ENCODE measurements at places on chromosomes 1 and 21. TPM values are rescaled to one million over a fixed set of nuclear protein-coding genes. Genes with fewer than 3 reads are reported as not detected.
A peak's percentile ranks its signal among the peaks of the same experiment; 100 is the strongest.

Gene CFH
- total RNA-seq, result 25.7 TPM

Gene C1orf21
- 9.8 TPM for total RNA-seq

Gene TMOD4
- total RNA-seq, result 0.47 TPM

Gene SH2D1B
- 0.06 TPM for total RNA-seq

Gene VAMP3
- 16.6 TPM for total RNA-seq

Gene S100A9
- 4.5 TPM for total RNA-seq

Gene MRPL9
- 22.7 TPM for total RNA-seq

Gene B4GALT2
- total RNA-seq, result 24.9 TPM

Gene PCAT6
- total RNA-seq, result 0.87 TPM

DNA sequence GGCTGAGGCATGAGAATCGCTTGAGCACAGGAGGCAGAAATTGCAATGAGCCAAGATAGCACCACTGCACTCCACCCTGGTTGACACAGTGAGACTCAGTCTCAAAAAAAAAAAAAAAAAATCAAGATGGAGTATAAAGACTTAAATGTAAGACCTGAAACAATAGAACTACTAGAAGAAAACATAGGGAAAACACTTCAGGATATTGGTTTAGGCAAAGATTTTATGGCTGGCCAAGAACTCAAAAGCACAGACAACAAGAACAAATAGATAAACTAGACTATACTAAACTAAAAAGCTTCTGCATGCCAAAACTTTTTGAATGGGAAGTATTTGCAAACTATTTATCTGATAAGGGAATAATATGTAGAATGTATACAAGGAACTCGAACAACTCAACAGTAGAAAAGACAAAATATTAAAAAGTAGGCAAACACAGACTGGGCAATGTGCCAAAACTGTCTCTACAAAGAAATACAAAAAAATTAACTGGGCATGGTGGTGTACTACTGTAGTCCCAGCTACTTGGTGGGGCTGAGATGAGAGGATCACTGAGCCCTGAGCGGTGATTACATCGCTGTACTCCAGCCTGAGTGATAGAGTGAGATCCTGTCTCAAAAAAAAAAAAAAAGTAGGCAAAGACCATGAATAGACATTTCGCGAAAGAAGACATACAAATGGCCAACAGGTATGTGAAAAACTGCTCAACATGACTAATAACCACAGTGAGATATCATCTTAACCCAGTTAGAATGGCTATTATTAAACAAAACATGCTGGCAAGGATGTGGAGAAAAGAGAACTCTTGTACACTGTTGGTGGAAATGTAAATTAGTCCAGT lies 25.3 kb downstream of the DTL start:
- no peaks in the 10 kb centered on the region for H3K27me3 ChIP-seq
- no peaks in the 10 kb centered on the region for H3K36me3 ChIP-seq
- H3K4me1 ChIP-seq, result no peaks in the 10 kb centered on the region
- no peak for DNase-seq

DNA sequence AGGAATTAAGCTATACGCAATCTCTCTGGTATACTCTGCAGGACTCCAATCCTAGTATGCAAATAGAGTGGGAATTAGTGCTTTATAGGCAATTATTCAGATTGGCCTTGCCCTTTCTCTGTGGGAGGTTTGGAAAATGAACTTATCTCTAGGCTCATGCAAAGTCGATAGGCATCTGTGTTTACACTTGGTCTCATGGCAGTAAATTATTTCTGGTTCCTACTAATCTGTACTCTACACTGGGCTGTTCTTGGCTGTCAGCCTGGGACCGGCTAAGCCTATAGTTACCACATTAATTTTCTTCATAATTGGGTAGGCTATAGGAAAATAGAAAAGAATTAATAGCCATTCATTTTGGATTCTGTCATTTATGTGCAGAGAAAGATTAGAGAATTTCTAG lies 544.6 kb downstream of the AMY1C start:
- no peaks in the 10 kb centered on the region for H3K27me3 ChIP-seq
- H3K4me3 ChIP-seq, result no peak overlapping the region
- no peaks in the 10 kb centered on the region for H3K4me1 ChIP-seq

DNA sequence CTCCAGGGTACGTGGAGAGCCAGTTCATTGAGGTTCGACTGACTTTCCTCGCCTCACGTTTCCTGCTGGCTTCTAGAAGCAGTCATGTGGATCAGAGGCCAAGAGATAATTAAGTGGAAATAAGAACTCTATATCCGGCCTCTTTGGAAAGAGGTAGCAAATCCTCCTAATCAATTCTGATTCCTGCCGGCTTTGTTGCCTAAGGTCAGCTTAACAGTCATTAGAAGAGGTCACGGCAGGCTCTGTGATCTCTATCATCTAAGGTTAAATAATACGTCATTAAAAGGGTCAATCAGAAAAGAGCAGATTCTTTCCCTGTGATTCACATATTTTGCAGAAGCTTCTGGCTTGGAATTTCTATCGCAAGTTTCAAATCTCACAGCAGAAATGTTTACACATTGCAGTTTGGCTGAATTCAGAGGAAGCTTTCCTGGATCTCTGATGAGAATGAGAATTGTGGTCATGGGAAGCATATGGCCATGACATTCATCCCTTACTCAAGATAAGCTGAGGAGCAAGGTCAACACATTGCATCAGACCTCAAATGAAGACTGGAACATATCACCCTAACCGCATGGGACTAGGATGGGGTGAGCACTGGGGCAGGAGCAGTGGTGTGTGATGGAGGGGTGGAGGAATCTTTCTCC lies 189.4 kb downstream of the PBX1 start:
- H3K27me3 ChIP-seq, result no peaks in the 10 kb centered on the region
- H3K4me1 ChIP-seq, result peaks cover 65% of the 10 kb centered on the region
- DNase-seq, result no peak
- H3K4me3 ChIP-seq, result no peak overlapping the region
- H3K36me3 ChIP-seq, result no peaks in the 10 kb centered on the region
- peak overlapping the region; percentile 7 for H3K27ac ChIP-seq

DNA sequence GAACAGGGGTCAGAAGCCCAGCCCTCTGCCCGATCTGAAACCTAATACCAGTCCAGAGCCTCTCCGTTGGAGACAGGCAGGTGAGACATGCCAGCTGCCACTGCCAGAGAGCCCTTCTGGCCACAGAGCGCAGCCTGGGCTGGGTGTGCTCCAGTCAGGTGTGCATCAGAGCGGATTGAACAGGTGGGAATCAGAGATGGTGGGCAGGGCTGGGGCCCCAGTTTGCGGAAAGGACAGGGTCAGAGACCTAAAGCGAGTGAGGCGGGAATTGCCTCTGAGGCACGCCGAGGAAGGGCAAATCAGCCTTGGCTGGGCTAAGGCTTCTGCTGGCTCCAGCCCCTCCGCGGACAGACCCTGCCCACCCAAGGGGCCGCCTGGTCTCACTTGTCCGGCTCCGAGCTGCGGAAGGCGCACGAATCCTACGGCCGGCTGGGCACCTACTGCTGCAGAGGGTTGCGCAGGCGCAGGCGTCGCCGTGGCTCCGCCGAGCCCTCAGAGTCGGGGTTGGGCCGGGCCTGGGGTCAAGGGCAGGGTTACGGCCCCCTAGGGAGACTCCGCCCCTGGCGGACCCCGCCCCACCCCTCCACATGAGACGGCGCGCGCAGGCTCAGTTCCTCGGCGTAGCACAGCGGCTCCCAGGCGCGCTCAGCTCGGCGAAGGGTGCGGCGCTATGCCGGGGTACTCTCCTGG lies 10.3 kb downstream of the CPLANE2 start:
- H3K4me3 ChIP-seq, result peak overlapping the region; percentile 34
- no peaks in the 10 kb centered on the region for H3K36me3 ChIP-seq
- no peaks in the 10 kb centered on the region for H3K27me3 ChIP-seq
- DNase-seq, result peak; percentile 86
- H3K27ac ChIP-seq, result peak overlapping the region; percentile 44

DNA sequence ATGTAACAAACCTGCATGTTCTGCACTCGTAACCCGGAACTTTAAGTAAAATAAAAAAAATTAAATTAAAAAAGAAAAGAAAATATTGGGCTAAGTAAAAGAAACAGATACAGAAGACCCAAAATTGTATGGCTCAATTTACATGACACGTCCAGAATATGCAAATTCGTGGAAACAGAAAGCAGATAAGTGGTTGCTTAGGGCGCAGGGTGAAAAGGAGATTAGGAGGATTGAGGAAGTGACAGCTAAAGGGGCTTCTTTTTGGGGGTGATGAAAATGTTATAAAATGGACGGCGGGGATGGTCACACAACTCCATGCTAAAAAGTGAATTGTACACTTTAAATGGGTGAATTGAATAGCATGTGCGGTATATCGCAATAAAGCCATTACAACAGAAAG lies 27.4 kb upstream of the ZBTB21 start:
- DNase-seq, result no peak
- no peak overlapping the region for H3K27ac ChIP-seq
- no peaks in the 10 kb centered on the region for H3K27me3 ChIP-seq

DNA sequence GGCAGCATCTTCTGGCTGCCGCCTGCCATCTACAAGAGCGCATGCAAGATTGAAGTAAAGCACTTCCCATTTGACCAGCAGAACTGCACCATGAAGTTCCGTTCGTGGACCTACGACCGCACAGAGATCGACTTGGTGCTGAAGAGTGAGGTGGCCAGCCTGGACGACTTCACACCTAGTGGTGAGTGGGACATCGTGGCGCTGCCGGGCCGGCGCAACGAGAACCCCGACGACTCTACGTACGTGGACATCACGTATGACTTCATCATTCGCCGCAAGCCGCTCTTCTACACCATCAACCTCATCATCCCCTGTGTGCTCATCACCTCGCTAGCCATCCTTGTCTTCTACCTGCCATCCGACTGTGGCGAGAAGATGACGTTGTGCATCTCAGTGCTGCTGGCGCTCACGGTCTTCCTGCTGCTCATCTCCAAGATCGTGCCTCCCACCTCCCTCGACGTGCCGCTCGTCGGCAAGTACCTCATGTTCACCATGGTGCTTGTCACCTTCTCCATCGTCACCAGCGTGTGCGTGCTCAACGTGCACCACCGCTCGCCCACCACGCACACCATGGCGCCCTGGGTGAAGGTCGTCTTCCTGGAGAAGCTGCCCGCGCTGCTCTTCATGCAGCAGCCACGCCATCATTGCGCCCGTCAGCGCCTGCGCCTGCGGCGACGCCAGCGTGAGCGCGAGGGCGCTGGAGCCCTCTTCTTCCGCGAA lies 3.8 kb downstream of the CHRNB2 start:
- DNase-seq, result no peak
- H3K36me3 ChIP-seq, result no peaks in the 10 kb centered on the region
- peaks cover 3% of the 10 kb centered on the region for H3K4me1 ChIP-seq
- no peak overlapping the region for H3K27ac ChIP-seq
- no peaks in the 10 kb centered on the region for H3K27me3 ChIP-seq

- DNase-seq, result no peak
- no peaks in the 10 kb centered on the region for H3K4me1 ChIP-seq
- H3K27ac ChIP-seq, result no peak overlapping the region
- H3K36me3 ChIP-seq, result no peaks in the 10 kb centered on the region
- no peak overlapping the region for H3K4me3 ChIP-seq
Measured at GRCh38 chr1:197392541-197392940, 124.5 kb downstream of the CRB1 start.

GRCh38 chr1:162471290-162471853 lies 26.2 kb upstream of the UHMK1 start:
- DNase-seq, result no peak
- no peak overlapping the region for H3K27ac ChIP-seq
- no peaks in the 10 kb centered on the region for H3K27me3 ChIP-seq
- H3K36me3 ChIP-seq, result no peaks in the 10 kb centered on the region

DNA sequence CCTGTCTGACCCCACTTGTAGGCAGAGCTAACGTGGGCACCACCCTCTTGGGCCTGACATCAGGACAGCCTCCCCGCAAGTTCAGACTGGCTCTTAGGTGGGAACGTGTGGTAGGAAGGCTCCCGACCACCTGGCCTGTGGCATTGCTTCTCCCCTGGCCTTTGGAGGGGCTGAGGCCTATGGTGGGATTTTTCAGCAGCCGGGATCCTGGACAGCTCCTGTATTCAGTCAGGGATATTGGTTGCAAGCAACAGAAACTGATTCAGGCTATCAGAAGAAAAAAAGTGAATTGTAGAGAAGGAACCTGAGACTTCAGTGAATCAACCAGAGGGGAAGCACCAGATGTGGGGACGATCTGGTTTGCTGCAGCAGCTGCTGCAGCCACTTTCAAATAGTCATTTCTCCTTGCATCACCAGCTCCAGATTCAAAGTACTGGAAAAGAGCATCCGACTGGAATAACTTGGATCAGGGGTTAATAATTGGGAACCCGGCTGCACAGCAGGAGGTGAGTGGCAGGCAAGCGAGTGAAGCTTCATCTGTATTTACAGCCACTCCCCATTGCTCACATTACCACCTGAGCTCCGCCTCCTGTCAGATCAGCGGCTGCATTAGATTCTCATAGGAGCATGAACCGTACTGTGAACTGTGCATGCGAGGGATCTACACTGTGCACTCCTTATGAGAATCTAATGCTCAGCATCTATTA lies 5.9 kb downstream of the RNF186 start:
- H3K4me3 ChIP-seq, result no peak overlapping the region
- H3K4me1 ChIP-seq, result peaks cover 11% of the 10 kb centered on the region
- H3K27ac ChIP-seq, result no peak overlapping the region
- H3K27me3 ChIP-seq, result no peaks in the 10 kb centered on the region
- no peaks in the 10 kb centered on the region for H3K36me3 ChIP-seq

- H3K4me3 ChIP-seq, result no peak overlapping the region
- no peak overlapping the region for H3K27ac ChIP-seq
- no peaks in the 10 kb centered on the region for H3K27me3 ChIP-seq
Measured at GRCh38 chr1:31746687-31747086, 17.5 kb downstream of the ADGRB2 start.

DNA sequence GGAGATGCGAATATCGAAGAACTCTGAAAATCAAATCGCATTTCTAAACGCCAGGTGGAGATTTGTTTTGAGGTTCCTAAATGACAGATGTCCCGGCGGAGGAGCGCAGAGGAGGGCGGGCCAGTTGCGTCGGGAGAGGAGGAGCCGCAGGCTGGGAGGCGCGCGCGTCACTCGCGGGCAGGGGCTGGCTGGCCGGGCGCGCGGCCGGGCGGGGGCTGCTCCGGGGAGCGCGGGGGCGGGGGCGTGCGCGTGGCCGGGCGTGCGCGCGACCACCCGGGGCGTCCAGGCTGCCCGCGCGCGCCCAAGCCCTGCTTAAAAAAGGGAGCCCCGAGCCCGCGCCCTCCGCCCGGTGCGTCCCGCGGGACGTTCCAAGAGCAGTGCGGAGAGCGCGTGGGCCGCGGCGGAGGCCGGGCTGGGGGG lies 47.3 kb downstream of the H3-3A start:
- no peaks in the 10 kb centered on the region for H3K36me3 ChIP-seq
- H3K27ac ChIP-seq, result peak overlapping the region; percentile 99
- H3K27me3 ChIP-seq, result no peaks in the 10 kb centered on the region
- peak; percentile 89 for DNase-seq

DNA sequence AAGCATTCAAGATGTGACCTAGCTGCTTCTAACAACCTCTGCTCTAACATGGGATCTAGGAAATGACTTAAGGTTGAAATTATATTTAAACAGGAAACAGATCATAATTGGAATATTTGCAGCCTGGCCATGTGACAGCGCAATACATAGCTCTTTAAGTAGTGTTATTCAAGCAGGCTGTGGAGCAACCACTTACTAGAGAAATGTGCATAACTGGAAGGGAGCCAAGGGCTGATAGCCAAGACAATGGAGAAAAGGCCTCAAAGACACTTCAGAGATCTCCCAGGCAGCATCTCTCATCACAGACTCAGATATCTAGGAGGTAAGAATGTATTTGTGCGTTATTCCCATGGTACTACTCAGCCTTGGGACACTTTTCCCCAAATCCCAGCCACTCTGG lies 823.0 kb upstream of the PRMT6 start:
- no peaks in the 10 kb centered on the region for H3K36me3 ChIP-seq
- no peak overlapping the region for H3K27ac ChIP-seq
- H3K4me3 ChIP-seq, result no peak overlapping the region
- DNase-seq, result no peak
- no peaks in the 10 kb centered on the region for H3K4me1 ChIP-seq

GRCh38 chr1:17915511-17916197 lies 160.5 kb downstream of the ACTL8 start:
- H3K4me3 ChIP-seq, result no peak overlapping the region
- no peaks in the 10 kb centered on the region for H3K4me1 ChIP-seq
- peaks cover 4% of the 10 kb centered on the region for H3K27me3 ChIP-seq

Data from pancreas (tissue), 10 donors.